ENCODE measurements at places on chromosomes 1 and 21. TPM values are rescaled to one million over a fixed set of nuclear protein-coding genes. Genes with fewer than 3 reads are reported as not detected.
A peak's percentile ranks its signal among the peaks of the same experiment; 100 is the strongest.

GRCh38 chr1:34975338-34975737 lies 9.8 kb downstream of the TMEM35B start:
- no peak for DNase-seq

- no peak for DNase-seq
These were observed 7.1 kb upstream of the TBX19 start for GRCh38 chr1:168273575-168273974.

- peak; percentile 23 for DNase-seq
These were observed 10.1 kb downstream of the HSPG2 start for GRCh38 chr1:21926814-21927532.

DNA sequence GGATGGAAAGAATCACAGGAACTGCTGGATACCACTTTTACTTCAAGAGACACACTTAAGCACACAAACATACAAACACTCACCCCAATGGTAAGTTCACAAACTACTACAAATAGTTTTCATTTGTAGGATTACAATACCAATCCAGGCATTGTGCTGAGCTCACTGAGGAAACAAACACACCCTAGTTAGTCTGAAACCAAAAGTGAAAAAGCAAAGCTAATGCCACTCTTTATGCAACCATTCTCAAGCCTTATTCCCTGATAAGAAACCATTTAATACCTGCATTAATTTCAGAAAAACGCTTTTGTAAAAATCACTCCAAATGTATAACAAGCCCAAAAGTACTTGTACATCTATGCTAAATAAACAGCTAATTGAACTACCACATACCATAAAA lies 38.3 kb downstream of the RNF115 start:
- DNase-seq: peak; percentile 59

Gene HES2
- 14.1 TPM for total RNA-seq

Gene OR6N1
- not detected for total RNA-seq

Gene FLG
- under 0.01 TPM for total RNA-seq

Gene RBP7
- 0.34 TPM for total RNA-seq

Gene CPTP
- 33.3 TPM for total RNA-seq

Gene OR2L13
- total RNA-seq: not detected

Gene HDGF
- total RNA-seq: 149 TPM

Gene SPRR4
- not detected for total RNA-seq
